ENCODE measurements at places on chromosomes 6 and 20. TPM values are rescaled to one million over a fixed set of nuclear protein-coding genes. Genes with fewer than 3 reads are reported as not detected.

DNA sequence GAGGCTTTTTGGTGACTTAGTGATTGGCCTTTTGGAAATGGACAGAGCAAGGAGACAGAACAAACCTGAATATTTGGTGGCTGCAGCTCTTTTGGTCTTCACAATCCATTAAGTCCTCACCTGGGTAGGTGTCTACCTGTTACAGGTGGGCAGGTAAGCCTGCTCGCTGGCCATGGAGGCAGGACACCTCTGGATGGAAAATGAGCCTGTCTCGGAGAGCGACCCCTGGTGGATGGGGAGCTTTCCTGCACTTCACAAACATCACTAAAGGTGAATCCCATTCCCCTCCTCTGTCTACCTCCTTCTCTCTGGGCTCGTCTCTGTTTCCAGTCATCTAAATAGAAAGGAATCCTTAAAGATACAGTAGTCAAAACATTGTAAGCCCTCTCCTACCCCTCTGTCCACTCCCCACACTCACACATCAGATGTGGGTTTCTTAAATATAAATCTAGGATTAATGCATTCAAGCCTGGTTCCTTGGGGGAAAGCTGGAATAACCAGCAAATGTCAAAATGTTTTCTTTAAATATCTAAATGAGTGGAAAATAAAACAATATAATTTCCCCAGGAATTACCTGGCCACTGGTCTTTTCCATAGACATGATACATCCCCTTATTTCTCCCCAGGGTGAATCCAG lies 304.9 kb downstream of the CDH26 start:
- DNase-seq = no peak

DNA sequence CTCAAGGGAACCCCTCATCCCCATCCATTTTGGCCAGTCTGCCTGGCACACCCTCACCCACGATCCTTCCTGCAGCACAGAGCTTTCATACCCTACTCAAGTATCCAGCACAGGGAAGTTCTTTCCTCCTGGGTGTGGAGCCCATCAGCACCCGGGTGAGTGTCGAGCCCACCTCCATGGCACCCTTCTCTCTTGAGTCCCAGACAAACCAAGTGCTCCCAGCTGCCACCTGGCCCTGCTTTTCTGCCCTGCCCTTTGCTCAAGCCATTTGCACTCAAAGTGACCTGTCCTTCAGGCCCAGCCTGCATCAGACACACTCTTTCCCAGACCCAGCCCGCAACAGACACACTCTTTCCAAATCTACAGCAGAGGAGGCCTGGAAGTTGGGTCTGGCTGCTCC lies 257.2 kb downstream of the DLL1 start:
- DNase-seq = no peak

The BTN2A1 gene
- 13.9 TPM for polyA plus RNA-seq

DNA sequence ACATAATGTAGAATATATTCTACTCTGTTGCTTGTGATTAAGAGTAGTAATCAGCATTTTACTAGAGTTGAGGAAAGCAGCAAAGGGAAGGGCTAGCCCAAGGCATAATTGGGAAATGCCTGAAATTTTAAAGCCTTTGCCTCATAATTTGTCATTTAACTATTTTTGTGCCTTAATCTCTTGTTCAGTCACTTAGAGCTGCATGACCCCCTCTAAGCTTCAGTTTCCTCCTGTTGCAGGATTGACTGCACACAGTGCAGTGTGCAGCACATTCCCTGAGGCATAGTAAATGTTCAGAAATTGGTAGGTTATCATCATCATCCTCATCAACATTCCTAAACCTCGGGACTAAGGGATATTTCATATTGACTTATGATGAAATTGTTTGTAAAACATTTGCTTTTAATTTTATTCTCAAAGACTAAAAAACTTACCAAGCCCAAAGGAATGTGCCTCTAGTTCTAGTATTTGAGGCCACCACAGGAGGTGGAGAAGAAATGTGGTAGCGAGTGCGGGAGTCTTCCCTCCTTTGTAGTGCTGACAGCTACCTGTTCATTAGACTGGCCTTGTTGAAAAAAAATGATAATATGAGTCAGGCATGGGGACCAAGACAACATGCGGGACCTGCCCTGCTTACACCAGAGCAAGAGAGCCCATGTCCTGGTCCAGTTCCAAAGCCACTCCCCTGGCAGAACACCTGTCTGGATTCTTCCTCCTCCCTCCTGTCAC lies 14.8 kb upstream of the TENT5A start:
- no peak for DNase-seq

GRCh38 chr20:46994341-46994740 lies 99.7 kb downstream of the EYA2 start:
- DNase-seq = no peak

The GTF3C6 gene
- polyA plus RNA-seq = 40.8 TPM

DNA sequence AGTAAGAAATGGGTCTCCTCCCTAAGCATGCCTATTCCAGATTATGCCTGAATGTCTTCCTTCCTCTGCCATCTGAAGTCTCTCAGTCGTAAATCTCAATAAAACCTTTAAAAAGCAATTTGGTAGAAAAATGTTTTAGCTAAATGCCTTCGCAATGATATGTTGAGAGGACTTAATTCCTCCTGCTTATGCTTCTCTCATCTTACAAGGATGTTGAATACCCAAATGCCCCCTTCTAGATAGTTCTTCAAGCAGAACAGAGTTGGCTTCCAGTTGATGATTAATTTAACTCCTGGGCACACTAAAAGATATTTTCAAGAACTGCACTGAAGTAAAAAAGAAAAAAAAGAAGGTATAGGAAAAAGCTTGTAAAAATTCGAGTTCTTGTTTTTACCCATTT lies 275.0 kb upstream of the SPTLC3 start:
- DNase-seq = no peak

DNA sequence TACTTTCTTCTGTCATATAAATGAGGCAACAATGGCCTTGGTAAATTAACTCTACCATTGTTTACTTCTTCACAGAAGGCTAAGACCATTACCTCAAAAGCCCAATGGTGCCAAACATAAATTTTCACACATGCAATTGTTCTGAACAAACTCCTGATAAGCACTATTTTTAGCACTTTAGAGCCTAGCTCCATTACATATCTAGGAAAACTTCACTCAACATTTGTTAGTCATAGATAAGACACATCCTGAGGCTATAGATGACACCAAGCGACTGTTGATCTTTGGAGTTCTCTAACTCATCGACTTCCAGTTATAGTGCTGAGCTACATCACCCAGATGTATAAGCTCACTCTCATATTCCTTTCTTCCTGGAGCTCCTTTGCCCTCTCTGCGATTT lies 245.9 kb downstream of the EYS start:
- no peak for DNase-seq

Measured in keratinocyte (primary cell).